ENCODE measurements at places on chromosomes 1 and 21.
A peak's percentile ranks its signal among the peaks of the same experiment; 100 is the strongest.

GRCh38 chr1:115757856-115758255, 10.7 kb downstream of the CASQ2 start:
- DNase-seq, result no peak

DNA sequence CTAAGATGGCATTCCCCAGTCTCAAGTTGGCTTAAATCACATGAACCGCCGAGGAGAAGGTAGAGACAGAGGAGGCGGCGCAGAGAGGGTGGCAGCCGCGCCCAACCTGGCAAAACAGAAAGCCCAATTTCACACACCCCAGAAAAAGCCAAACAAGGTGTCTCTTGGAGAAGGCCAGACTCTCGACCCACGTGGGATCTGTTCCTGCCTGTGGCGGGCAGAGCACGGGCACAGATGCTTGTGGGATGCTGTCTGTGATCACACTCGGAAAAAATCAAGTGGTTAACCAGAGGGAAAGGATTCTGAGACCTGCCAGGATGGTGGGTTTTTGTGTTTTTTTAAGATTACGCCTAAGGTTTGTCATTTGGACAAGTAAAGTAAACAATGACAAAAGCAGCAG, 80.7 kb downstream of the MRPL37 start:
- DNase-seq, result no peak

DNA sequence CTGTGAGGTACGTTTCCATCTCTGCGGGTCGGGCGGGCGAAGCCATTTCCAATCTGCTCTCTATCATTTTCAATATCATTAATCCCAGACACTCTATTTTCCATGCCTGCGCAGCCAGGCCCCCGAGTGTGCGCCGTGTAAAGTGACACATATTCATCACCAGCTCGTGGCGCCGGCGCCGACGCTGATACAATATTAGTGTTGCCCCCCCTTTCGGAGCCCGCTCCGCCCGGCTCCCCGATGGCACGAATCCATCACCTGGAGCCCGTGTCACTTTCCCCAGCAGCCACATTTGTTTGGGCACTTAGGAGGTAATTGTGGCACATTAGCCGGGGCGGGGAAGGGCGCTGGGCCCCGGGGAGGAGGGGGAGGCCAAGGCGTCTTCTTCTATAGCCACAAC, 33.7 kb upstream of the DMBX1 start:
- no peak for DNase-seq

DNA sequence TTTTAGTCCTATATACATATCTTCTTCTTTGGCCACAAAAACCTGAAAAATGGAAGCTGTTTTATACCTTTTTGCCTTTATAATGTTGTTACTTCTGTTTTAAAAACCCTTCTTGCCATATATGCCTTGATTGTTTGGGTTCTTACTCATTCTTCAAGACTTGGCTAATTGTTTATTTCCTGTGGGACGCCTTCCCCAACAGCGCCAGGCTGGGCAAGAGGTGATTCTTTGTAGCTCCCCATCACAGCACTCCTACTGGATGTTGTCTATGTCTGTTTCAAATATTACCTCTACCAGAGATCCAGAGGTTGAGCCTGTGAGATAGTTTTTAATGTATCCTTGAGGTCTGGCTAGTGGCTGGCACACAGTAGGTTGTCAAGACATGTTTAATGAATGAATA, 73.2 kb upstream of the CYP2J2 start:
- DNase-seq, result no peak

GRCh38 chr1:205748403-205749233, 1.4 kb downstream of the NUCKS1 start:
- DNase-seq, result peak; percentile 60

- no peak for DNase-seq
Measured at GRCh38 chr1:204799630-204800029, 71.0 kb upstream of the NFASC start.

- no peak for DNase-seq
Measured at GRCh38 chr1:236128646-236129178, 13.6 kb upstream of the GPR137B start.

- peak; percentile 88 for DNase-seq
Measured at GRCh38 chr1:95233737-95234500, at the start of gene RWDD3. TSS of gene RWDD3 (plus strand) at chr1:95234210. CDS start at chr1:95234231, 21 bp downstream.

DNA sequence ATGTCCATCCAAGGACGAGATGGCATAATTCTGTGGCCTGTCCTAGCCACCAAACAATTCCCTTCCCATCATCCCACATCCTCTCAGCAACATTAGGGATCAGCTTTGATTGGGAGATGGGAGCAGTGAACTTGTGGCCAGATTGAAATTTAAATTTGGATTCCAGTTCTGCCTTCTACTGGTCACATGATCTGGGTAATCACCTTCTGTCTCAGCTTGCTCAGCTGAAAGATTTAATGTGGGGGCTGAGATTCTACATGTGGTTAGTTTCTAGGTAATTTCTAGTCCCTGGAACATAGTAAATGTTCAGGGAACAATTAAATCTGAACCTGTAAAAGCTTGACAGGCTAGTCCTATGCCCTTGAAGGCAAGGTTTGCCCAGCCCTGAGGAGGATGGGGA, 3.2 kb downstream of the MYOCOS start:
- no peak for DNase-seq

GRCh38 chr1:20775700-20776099, 11.4 kb downstream of the HP1BP3 start:
- no peak for DNase-seq

- DNase-seq, result no peak
Measured at GRCh38 chr1:230753586-230754251, 6.5 kb downstream of the CAPN9 start.

DNA sequence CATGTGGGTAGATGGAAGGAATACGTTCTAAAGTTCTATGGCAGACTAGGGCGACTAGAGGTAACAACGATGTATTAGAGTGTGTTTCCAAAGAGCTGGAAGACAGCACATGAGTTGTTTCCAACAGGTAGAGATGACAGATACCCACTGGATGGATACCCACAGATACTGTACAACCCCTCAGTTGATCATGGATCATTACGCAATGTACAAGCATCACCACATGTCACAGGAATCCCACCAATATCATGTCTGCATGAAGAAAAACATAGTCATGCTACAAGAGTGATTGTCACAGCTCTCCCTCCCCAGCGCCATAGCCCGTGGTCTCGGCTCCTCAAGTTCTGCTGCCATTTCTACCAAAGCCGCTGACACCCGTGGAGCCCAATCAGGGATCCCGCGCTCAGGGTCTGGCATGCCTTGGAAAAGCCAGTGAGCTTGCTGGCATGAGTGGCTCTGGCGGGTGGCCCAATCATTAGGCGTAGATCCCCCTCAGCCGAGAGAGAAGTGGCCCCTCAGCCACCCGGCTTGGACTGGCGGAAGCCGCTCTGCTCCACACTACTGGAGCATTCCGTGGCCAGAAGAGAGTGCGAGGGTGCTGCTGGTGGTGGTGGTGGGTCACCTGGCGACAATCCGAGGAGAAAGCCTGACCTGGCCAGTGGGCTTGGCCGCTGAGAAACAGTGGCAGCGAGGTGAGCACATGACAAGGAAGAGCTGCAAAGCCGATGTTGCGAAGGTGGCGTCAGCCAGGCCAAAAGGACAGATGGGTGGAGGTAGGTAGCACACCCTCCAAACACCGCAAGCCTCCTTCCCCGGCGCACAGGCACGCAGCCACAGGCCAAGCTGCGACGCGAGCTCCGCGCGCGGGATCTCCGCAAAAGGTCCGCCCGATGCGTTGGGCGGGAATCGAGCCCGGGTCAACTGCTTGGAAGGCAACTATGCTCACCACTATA, 65.7 kb upstream of the FCGR2A start:
- DNase-seq, result no peak

DNA sequence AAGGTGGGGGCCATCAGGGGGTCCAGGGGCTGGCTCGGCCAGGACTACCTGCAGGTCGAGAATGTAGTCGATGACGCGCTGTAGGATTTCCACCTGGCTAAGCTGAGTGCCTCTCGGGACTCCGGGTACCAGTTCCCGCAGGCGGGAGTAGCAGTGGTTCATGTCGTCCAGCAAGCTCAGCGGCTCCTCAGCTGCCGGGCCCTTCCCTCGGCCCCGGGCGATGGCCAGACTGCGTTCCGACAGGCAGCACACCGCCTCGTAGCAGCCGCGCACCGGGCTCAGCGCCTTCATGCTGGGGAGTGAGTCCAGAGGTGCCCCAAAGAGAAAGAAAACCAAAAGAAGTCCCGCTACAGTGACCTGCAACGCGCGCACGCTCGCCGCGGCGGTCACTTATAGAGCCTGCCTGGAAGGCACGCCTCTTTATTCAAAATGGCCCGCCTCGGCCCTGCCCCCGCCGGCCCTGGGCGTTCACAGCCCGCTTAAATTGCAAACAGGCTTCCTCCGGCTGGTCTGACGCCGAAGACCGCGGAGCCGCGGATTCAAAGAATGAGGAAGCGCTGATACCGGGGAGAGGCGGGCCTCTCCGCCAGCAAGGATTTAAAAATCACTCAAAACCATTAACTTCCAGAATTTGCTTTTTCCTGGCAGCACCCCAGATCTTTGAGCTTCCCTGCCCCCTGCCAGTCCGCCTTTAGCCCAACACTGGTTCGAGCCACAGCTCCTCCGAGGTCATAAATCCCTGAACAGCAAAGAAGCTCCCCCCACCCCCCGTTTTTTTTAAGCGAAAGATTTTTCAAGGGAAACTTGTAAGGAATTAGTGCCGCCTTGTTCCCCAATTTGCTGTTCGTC, at the start of gene ID3:
ID3 (minus strand) TSS at position 366 of the 849 bp plus-strand sequence; CDS start at position 291, 75 bp downstream.
- peak; percentile 92 for DNase-seq

DNA sequence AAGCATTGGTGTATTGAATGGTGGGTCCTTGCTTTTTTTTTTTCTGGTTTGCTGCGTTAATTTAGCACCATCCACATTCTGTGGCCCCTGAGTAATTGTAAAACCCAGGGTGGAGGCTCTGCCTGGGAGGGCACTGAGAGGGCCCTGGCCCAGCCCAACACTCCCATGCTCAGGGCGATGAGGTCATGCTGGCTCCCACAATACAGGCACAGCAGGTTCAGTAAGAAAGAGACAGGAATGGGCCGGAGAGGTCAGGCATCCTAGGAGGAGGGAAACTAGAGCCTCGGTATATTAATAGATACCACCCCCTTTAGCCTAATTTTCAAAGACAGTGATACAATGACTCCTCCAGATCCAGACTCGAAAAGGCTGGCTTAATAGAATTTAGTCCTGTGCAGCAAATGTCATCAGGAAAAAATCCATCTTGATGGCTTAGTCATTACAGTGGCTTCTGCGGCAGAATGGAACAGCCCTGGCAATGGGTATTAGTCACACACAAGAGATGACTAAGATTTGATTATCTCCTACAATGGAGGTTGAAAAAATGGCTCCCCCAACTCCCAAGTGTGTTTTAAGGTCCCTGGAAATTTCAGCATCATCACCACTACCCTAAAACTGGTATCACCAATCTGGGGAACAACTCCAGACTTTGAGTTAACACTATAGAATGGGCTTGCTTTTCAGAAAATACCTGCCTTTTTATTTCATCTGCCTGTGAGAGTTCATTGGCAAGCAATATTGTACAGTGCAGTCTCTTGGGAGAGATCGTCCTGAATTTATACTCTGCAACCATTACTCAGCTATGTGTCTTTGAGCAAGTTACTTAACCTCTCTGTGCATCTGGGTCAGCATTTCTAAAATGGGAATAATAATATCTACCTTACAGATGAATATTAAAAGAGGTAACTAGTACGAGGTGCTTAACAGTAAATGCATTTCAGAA, 43.9 kb upstream of the LYST start:
- DNase-seq, result peak; percentile 84

DNA sequence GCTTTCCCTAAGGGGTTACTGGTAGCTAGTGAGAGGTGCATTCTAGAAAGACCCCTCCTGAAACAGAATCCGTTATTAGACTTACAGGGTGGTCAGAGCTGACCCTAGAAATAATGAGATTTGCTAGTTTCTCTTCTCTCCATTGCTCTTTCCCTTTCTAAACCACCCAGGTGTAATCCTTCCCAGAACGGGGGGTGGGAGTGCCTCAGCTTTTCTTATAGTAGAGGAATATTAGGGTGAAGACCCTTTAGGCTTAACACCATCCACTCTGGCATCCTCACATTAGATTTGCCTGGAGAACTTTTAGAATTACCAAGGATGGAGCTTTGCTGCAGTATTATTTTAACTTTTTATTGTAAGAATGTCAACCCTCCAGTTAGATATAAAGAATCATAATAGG, 49.4 kb downstream of the CAPN9 start:
- DNase-seq, result no peak

DNA sequence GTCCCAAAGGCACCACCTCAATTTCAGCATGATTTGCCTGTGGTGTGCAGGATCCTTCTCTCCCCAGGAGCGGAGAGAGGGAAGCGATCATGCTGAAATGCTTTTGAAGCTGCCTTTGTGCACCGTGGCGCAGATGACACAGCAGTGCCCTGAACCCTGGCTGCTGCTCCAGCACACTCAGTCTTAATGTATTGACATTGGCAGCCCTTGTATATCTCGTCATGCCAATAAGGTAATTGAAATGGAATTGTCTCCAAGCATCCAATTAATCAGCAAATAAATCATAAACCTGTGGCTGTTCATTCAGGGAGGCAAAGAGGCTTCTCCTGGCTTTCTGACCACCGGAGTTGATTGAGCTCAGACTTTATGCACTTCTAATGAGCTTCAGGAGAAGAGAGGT, 139.8 kb downstream of the KAZN start:
- no peak for DNase-seq

All from CD14-positive monocyte (primary cell).